ENCODE measurements at places on chromosomes 4 and X. TPM values are rescaled to one million over a fixed set of nuclear protein-coding genes. Genes with fewer than 3 reads are reported as not detected.

Gene LRP2BP
- 0.44 TPM for total RNA-seq

Gene TMEM187
- total RNA-seq: 6.2 TPM

Gene TNIP3
- 3.3 TPM for total RNA-seq

Gene CACNA1F
- 0.85 TPM for total RNA-seq

Gene GDPD2
- not detected for total RNA-seq

Gene SCRG1
- not detected for total RNA-seq

DNA sequence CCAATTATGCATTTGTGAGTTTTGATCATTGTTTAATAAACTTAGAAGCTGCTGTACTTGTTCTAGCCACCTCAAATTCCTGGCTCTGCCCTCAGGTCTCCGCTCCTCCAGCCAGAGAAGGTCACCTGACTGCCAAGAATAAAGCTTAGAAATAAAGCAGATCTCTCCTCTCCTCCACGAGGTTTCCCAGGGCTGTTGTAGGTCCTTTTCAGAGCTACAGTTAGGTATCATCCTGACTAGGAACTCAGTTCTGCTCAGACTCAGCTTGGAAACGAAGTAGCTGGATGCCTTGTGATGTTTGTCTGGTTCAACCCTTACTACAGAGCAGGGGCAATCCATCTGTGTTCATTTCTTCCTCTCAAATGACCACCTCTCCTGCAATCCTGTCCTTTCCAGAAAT lies 79.1 kb upstream of the RAPGEF2 start:
- DNase-seq: no peak

GRCh38 chrX:150365990-150366911 lies 3.1 kb downstream of the MAMLD1 start:
- DNase-seq: peak; percentile 4

Gene TBX22
- total RNA-seq: not detected

GRCh38 chr4:27916452-27917184 lies 1056.0 kb downstream of the STIM2 start:
- no peak for DNase-seq

Gene BTK
- total RNA-seq: 1.1 TPM

GRCh38 chr4:152138451-152138850 lies 377.6 kb upstream of the GATB start:
- no peak for DNase-seq

Measured in activated naive CD8-positive, alpha-beta T cell treated with anti-CD3 and anti-CD28 coated beads for 36 hours (primary cell).